ENCODE measurements at places on chromosomes 16 and 17.
A peak's percentile ranks its signal among the peaks of the same experiment; 100 is the strongest.

DNA sequence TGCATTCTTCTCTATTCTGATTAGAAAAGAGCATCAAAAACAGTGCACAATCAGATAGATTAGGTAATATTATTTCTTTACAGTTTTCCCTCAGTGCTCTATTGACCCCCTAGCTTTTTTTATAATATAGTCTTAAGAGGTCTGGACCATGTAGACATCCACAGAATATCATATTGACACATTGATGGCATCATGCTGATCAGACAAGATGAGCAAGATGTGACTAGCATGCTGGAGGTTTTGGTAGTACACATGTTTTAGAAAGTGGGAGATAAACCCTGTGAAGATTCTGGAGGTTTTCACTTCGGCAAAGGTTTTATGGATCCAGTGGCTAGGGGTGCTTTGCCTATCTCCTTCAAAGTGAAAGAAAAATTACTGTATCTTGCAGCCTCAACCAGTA, 2.8 kb upstream of the ABCA8 start:
- no peak for DNase-seq

- DNase-seq = no peak
Measured at GRCh38 chr16:48295488-48296281, 48.3 kb upstream of the ABCC11 start.

GRCh38 chr17:34299956-34300577, 14.5 kb downstream of the CCL11 start:
- no peak for DNase-seq

DNA sequence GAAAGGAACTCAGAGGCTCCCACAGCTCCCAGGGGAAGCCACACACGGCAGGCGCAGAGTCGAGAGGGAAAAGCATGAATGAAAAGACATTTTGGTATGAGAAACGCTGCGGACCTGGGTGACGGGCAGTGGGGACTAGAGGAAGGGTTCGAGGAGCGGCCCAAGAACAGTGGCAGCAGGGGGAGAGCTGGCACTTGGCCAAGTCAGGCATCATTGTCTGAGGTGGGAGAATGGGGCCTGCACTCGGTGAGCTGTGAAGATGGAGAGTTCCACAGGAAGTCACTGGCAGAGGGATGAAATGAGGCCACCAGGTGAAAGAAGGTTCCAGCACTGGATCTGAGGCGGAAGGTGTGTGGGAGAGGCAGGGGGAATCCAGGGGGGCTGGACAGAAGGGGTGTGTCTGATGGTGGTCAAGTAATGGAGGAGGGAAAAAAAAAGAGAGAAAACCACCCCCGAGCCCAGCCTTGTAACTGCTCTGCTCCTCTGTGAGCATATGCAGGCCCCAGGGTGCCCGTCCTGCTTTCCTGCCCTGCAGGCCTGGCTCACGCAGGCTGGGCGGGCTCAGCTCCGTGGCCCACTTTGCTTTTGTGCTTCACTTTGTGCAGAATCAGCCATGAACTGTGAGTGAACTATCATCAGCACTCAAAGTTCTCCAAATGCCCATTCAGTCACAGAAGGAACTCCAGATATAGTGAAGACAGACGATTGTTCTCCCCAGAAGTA, 31.8 kb downstream of the TMEM204 start:
- DNase-seq = no peak

DNA sequence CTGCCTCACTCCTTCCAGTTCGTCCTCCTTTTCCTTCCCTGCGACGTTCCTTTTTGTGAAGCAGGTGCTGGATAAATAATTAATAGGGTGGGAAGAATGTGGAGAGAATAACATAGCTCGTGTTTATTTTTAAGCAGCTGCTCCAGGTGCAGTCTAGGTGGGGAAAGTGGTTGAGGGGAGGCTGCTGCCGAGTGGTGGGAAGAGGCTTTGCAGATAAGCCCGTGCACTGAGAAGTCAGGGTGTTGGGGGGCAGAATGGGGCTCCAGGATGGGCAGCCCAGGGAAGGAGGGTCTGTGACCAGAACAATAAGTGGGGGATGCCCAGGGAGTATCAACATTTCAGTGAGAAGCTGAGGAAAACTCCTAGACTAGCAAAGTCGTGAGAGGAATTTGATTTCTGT, 300.5 kb downstream of the CPPED1 start:
- DNase-seq = no peak

GRCh38 chr17:40014375-40014980, 762 bp upstream of the CSF3 start:
- DNase-seq = no peak

GRCh38 chr17:40696651-40697072, 6.9 kb downstream of the KRT24 start:
- DNase-seq = no peak

- DNase-seq = peak; percentile 69
Measured at GRCh38 chr17:47776330-47777197, 43.5 kb downstream of the TBX21 start.

DNA sequence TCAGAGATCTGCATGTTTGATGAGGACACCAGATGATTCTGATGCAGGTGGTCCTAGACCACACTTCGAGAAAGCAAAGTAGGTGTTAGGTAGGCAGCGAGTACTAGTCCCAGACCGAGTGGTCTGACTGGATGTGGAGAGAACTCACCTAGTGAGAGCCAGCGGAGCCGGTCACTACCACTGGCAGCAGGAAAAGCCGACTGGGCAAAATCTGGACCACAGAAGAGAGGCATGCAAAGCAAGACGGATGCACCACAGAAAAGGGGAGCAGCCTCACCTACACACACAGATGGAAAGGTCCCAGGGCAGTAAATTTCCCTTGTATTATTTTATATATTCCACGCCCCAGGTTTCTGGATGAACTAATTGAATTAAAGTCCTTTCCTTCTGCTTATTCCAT, 13.5 kb downstream of the COX10 start:
- DNase-seq = no peak

DNA sequence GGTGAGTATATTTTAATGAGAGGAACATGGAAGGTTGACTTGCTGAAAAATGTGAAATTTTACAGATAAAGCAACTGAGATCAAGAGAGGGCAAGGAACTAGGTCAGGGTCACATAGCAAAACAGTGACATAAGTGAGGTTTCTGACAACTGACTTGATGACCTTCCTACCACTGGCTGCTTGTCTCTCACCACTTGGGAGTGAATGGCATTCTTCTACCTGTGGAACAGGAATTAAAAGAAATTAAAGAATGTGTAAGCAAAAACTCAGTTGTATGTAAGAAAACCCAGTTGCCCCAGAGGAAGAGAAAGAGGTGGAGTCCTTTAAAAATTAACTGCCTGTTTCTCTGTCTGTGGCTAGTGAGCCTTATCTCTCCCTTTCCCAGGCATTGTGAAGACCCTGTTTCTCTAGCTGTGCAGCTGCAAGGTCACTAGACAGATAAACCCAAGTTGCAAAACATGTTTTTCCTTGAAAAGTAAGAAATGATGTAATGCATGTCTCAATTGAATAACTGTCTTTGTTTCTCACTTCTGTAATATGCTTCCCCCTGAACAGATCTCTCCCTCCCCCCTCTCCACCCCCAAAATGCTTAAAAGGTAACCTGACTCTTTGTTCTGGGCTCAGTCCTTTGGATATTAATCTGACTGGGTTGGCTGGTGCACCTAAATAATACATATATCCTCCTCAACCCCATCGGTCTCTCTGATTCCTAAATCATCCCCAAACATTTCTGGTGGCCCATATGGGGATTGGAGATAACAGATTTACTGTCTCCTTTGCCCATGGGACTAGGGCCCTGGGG, 23.4 kb downstream of the ACSM1 start:
- no peak for DNase-seq

GRCh38 chr17:50147841-50148225, 2.6 kb downstream of the PPP1R9B start:
- no peak for DNase-seq

DNA sequence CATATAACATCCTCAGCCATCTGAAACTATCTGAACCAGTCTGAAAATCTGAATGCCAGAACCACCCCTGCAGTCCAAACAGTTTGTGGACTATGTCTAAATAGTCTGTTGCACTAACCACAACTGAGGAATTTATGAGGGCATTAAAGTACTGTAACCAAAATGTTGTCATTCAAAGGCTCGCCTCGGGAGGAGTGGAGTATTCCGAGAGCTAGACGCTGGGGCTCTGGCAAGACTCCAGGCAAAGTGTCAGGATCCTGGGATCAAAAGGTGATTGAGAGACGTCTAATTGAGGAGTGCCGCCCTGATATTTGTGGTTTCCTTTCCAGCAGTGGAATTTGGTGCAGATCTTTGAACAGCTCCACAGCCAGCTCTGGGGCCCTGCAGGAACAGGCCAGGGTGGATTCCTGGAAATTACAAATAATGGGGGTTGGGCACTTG, 142.9 kb upstream of the MYOCD start:
- no peak for DNase-seq

DNA sequence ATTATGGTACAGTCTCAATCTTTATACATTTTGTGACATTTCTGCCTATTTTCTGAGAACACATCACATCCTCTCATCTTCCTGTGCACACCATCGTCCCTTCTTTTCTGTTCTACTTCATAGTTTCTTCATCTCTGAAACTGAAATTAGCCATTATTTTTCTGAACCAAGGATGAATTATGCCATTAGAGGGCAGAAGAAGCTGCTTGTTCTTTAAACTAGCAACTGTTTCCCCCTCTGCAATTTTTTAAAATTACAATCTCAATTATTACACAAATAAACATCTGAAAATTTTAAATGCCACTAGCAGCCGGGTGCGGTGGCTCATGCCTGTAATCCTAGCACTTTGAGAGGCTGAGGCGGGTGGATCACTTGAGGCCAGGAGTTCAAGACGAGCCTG, 41.3 kb downstream of the RBBP6 start:
- DNase-seq = no peak

DNA sequence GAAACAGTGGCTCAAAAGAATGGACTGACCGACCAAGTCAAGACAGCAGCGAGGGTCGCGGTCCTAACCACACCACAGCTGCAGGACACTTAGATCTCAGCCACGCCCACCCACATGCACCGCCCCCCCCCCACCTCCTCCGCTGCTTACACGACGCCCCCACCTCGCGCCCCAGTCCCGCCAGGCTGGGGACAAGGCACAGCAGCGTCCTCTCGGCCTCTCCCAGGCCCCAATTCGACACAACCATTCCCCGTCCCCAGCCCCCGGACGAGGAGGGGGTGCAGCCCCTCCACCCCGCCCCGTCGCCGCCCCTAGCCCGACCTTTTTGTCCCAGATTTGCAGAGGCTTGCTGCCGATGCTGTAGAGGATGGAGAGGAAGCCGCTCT, 477 bp downstream of the CFAP20 start:
- no peak for DNase-seq

DNA sequence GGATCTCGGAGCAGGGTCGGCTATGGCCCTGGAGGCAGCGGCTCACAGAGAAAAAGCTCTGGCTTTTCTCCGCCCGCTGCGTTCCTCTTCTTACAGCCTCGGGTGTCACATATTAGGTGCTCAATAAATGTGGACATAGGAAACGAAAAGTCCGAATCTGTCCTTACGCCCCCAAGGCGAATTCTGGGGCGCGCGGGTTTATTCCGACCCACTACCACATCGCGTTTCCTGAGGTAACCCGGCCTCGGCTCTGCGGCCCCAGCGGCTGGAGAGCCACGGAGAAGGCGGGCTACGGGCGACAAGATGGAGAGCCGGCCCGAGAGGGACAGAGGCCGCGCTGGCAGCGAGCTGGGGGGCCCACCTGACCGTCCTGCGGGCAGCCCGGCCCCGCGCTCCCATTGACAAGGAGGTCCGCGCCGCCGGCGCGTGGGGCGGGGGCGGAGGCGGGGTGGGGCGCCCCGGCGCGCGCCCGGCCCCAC, 573 bp upstream of the GNAO1 start:
- DNase-seq = no peak

- no peak for DNase-seq
Measured at GRCh38 chr17:68085771-68086381, 50.3 kb downstream of the KPNA2 start.

DNA sequence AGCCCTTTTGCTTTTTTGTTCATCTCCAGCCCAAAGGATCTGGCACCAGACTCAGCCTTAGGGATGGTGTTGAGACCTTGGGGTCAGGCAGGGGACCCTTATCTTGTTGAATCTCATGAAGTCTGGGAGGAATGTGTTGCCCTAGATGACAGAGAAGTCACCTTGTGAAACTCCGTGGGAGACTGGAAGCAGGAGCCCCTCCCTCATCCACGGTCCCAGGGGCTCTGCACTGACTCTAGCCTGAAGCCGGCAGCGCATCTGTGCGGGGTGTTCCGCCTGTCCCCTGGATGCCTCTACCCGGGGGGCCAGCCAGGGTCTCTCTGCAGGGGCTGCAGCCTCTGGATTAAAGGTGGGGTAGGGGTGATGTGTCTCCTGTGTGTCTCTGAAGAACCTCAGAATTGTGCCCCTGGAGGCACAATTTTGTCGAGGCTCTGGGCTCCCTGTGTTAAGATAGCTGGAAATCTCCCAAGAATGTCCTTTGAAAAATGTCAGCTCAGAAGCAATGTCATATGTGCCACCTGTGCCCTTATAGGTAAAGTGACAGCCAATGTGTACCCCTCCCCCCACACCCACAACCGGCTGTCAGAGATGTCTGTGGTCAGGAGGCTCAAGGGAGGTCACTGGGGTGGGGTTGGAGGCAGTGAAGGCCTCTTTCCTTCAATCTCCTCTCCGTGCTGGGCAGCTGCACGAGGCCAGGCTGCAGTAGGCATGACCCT, 32.1 kb upstream of the CDC42EP4 start:
- DNase-seq = no peak

DNA sequence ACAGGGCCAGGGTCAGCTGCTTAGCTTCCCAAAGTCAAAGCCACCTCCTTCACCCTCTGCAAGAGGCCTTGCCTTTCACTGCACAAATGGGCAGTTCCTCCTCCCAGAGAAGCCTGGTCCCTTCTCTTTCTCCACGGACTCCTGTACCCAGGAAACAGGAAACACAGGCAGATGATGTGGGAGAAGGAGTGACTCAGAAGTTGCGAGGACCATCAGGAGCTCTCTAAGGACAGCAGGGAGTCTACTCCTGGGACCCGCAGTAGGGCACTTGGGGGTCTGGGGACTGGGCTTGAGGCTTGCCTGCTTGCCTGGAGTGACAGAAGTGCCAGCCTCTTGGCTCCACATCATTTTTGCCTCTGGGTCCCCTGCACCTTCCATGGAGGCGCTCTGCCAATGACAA, 47.4 kb upstream of the KSR1 start:
- no peak for DNase-seq

DNA sequence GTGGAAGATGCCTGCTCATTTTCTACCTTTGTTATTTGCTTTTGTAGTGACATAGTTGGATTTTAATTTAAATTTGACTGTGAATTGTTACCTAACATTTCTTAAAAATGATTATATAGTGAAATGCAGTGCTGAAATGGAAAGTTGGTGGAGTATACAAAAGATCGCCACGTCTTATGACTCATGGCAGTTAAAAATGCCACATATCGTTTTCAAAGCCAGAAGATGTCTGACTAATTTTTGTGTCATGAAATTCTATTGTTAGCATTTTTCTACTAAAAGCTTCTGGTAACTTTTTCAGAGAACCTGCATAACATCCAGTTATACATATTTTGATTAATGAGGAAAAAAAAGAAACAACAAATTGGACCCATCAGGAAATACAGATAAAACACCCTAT, 20.6 kb downstream of the MAP2K4 start:
- DNase-seq = no peak

Data from NCI-H524 (cell line).